ENCODE measurements at places on chromosomes 5 and 9.

- DNase-seq = no peak
Measured at GRCh38 chr5:127812570-127812969, 109.4 kb downstream of the CCDC192 start.

DNA sequence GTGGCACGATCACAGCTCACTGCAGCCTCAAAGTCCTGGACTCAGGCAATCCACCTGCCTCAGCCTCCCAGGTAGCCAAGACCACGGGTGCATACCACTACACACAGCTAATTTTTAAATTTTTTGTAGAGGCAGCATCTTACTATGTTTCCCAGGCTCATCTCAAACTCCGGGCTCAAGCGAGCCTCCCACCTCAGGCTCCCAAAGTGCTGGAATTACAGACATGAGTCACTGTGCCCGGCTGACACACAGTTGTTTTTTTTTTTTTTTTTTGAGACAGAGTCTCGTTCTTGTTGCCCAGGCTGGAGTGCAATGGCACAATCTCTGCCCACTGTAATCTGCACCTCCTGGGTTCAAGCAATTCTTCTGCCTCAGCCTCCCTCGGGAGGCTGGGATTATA, 70.1 kb upstream of the CNOT6 start:
- no peak for DNase-seq

DNA sequence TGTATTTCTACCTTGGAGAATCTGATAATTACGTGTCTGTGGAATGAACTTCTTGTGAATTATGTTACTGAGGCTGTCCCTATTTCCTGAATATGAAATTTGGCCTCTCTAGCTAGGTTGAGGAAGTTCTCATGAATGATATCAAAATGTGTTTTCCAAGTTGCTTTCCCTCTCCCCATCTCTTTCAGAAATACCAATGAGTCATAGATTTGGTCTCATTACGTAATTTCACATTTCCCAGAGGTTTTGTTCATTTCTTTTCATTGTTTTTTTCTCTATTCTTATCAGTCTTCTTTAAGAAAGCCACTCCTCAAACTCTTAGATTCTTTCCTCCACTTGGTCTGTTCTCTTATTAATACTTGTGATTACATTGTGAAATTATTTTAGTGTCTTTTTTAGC, 923.8 kb upstream of the CDH9 start:
- no peak for DNase-seq

DNA sequence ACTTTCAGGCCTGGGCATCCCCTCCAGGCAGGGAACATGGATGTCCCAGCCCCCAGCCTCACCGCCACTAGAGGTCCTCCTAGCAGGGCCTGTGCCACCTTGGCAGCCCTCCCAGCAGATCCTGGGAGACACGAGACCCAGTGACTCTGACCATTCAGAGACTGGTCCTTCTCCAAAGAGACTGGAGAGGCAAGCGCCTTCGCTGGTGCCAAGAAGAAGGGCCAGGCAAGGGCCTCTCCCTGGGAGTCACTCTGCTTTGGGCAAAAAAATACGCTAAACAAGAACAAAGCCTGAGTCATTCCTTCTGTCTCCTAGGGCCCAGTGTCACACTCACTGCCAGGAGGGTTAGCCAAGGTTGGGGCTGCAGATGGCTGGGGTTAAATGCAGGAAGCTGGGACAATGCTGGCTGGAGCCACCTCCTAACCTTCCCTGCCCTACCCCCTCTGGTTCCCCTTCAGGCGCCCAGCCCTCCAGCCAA, 35.3 kb upstream of the SMIM23 start:
- no peak for DNase-seq

GRCh38 chr9:131603711-131604439, 58.6 kb downstream of the PRRT1B start:
- no peak for DNase-seq

DNA sequence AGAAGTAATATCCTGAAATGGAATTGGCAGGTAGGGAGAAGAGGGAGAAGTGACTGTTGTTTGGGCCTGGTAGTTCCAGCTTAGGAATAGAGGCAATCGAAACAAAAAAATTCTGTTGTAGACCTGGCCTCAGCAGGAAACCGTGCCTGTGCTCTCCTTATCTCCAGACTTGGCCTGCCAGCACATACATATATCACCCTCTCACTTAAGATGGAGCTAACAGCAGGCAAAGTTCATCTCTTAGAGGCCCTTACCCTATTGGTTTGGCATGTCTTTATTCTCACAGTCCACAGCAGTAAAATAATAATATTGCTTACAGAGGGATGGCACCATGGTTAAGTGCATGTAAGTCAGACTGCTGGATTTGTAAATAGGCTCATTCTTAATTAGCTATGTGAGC, 19.6 kb upstream of the TNC start:
- no peak for DNase-seq

GRCh38 chr5:123215929-123216702, 127.1 kb downstream of the PRDM6 start:
- DNase-seq = no peak

- no peak for DNase-seq
Measured at GRCh38 chr5:62606878-62607277, 28.3 kb downstream of the LRRC70 start.

DNA sequence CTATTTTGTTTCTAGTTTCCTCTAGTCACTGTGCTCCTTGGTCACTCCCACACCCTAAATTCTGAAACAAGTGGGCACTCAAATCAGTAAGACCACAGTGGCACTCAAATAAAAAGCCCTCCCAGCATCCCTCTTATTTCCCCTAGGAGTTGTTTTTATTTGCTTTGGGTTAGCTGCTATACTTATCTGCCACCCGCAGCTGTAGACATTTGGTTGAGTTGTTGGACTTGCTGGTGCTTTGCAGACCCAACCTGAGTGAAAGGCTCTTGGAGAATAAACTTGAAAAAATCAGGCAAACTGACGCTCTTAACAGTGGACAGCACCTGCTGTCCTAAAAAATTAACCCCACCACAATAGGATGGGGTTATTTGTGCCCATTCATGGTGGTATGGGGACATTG, 203.0 kb downstream of the SPATA31A6 start:
- no peak for DNase-seq

- no peak for DNase-seq
Measured at GRCh38 chr9:136103651-136104487, 8.8 kb upstream of the NACC2 start.

DNA sequence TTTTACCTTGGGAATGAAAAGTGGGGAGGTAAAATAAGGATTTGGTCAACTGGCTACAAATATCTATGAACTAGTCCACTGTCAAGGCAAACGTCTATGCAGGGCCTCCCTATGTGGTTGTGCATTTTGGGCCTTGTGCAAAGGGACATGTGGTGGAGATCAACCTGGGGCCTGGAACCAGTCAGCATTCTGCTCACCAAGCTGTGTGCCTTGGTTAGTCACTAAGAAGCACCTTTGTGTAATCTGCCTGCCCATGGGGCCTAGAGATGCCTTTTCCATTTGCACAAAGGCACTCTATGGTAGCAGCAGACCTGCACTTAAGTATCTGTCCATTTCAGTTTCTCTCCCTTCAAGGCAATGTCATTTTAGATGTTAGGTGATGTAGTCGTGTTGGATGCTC, 184.0 kb downstream of the GNAQ start:
- DNase-seq = no peak

DNA sequence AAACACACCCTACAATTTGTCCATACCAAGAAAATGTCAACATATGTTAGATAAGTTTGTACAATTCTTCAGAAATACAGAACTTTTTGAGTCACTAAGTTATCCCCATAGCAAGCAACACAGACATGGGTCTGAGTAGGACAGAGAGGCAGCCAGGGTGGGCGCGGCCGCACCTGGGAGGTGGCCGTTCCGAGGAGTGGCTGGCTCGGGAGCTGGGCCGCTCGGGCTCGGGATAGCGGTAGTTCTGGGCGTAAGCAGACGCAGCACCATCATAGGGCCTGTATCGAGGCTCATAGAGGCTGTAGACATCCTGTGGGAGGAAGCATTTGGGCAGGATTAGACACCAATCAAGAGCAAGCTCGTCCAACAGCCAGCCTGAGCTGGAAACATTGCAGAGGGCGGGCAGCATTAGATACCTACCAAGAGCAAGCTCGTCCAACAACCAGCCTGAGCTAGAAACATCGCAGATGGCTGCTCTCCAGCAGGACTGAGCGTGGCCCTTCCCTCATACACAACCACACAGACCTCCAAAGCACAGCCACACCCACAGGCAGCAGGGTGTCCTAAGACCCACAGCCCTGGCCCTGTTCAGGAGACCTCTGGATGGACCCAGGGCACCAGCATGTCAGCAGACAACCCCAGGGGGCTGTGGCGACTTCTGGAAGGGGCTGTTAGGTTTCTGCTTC, 10.9 kb downstream of the SEC16A start:
- no peak for DNase-seq

- no peak for DNase-seq
Measured at GRCh38 chr9:93649610-93650261, 73.4 kb downstream of the PHF2 start.

DNA sequence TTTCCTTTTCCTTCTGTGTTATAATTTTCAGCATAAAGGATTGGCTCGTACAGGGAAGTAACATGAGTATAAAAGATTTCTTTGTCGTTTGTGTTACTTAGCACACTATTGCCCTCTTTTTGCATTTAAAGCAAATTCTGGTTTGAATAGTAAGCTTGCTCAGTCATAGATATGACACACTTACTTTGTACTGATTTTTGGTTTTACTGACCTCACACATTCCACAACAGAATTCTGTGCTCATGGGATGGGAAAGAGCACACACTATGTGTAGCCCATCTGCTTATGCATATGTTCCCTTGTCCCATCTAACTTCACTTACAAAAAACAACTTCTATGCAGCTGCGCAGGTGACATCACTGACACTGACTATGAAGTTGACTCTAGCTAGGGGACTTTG, 111.9 kb upstream of the MTAP start:
- DNase-seq = no peak

DNA sequence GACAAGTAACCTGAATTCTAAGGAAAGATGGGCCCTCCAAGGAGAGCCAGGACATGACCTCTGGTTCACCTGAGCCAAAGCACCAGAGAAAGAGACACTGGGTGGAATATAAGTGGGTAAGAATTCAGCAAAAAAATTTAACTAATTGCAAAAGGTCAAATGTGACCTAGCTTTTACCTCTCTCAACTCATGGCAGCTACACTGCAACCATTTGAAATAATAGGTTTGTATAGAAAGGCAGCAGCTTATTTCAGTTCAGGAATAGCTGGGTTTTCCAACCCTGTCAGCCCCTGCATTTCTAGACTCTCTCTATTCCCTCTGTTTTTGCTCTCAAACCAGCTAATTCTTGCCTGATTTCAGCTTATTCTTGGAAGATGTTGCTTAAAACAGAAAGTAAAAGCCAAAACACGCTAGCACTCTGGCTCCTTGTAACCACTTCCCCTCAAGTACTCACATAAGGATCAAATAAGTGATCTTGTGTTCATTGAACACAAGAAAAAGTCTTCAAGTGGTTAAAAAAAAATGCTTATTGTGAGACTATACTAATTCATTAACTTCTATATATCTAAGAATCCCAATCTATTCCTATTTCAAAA, 101.1 kb upstream of the NR4A3 start:
- DNase-seq = no peak

- no peak for DNase-seq
Measured at GRCh38 chr5:177064500-177065277, 22.0 kb upstream of the FGFR4 start.

- no peak for DNase-seq
Measured at GRCh38 chr5:54148858-54149257, 161.5 kb downstream of the ARL15 start.

- no peak for DNase-seq
Measured at GRCh38 chr5:36276864-36277263, 24.8 kb downstream of the RANBP3L start.

- no peak for DNase-seq
Measured at GRCh38 chr9:37338218-37338617, 84.3 kb upstream of the GRHPR start.

DNA sequence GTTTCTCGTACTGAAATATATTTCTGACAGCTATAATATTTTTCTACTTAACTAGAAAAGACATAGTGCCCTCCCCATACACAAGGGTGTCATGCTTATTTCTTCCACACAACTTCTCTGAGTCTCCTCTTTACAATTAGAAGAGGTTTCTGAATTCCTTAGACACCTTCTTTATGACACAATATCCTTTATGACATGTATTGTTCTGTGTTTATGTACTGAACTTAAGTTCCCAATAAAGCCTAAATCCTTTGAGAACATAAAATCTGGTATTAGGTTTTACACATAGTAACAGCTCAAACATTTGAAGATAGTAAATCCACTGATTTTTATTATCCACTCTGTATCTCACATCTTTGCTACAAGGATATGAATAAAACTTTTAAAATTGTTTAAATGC, 32.5 kb downstream of the GRAMD2B start:
- no peak for DNase-seq

- DNase-seq = no peak
Measured at GRCh38 chr5:133818031-133818431, 150.4 kb downstream of the C5orf15 start.

DNA sequence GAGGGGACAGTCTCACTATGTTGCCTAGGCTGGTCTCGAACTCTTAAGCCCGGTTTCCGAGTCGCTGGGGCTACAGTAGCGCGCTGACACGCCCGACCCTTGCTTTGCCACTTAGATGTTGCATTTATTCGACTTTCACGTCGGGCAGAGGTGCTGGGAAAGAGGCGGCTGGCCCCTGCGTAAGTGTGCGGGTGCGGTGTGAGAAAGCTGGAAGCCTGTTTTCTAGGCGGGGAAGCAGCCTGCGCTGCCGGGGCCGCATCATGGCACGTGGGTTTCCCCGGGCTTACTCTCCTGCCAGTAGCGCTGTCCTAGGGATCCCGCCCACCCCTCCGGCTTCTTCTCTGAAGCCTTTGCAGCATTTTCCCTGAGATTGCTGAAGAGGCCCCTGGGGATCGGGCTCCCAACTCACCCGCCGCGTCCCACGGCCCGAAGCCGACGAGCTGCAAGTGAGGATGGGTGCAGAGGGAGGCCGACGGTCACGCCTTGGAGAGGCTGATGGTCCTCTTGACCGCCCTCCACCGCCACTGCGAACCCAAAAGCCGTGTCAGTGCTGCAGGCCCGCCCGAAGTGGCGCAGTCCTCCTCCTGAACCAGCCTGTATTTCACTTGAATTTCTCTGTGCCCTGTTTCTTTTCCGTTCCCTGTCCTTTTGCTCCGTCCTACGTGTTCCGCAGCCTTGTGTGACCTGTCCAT, 5.8 kb upstream of the TRIM41 start:
- DNase-seq = no peak

- DNase-seq = no peak
Measured at GRCh38 chr9:35811381-35812024, 559 bp downstream of the SPAG8 start.

GRCh38 chr5:120703918-120704587, 240.0 kb downstream of the PRR16 start:
- DNase-seq = no peak

- DNase-seq = no peak
Measured at GRCh38 chr5:39505363-39505762, 80.6 kb upstream of the DAB2 start.

DNA sequence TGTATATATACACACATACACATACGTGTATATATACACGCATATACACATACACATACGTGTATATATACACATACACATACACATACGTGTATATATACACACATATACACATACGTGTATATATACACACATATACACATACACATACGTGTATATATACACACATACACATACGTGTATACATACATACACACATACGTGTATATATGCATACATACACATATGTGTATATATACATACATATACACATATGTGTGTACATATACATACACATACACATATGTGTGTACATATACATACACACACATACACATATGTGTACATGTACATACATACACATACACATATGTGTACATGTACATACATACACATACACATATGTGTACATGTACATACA, 82.6 kb downstream of the SYK start:
- no peak for DNase-seq
